ENCODE measurements at places on chromosomes 2 and 18. TPM values are rescaled to one million over a fixed set of nuclear protein-coding genes. Genes with fewer than 3 reads are reported as not detected.

Gene RGPD4
- not detected for total RNA-seq

Gene PRKAG3
- total RNA-seq, result not detected

Gene KCNJ13
- 0.74 TPM for total RNA-seq

Gene KCNIP3
- 52.9 TPM for total RNA-seq

Gene MEP1B
- 0.25 TPM for total RNA-seq

Gene CHRND
- total RNA-seq, result not detected

Gene ABCB11
- 0.16 TPM for total RNA-seq

Gene SERPINB13
- not detected for total RNA-seq

Gene IL1F10
- total RNA-seq, result not detected

Gene WNT10A
- 1.1 TPM for total RNA-seq

Gene SERPINB10
- total RNA-seq, result not detected

Gene ZNF638
- total RNA-seq, result 269 TPM

Gene CDKL4
- 1.8 TPM for total RNA-seq

Gene AKAIN1
- total RNA-seq, result 3.5 TPM

Gene RAPGEF4
- total RNA-seq, result 225 TPM

Gene GCKR
- total RNA-seq, result 0.39 TPM

Gene KLF7
- 46.2 TPM for total RNA-seq

Gene ATL2
- 70.5 TPM for total RNA-seq

Gene CDH2
- total RNA-seq, result 92.8 TPM
